ENCODE measurements at places on chromosomes 2 and 18.

GRCh38 chr2:138474100-138474825 lies 27.3 kb upstream of the SPOPL start:
- DNase-seq: no peak

GRCh38 chr2:39664888-39665591 lies 677 bp upstream of the TMEM178A start:
- DNase-seq: no peak

DNA sequence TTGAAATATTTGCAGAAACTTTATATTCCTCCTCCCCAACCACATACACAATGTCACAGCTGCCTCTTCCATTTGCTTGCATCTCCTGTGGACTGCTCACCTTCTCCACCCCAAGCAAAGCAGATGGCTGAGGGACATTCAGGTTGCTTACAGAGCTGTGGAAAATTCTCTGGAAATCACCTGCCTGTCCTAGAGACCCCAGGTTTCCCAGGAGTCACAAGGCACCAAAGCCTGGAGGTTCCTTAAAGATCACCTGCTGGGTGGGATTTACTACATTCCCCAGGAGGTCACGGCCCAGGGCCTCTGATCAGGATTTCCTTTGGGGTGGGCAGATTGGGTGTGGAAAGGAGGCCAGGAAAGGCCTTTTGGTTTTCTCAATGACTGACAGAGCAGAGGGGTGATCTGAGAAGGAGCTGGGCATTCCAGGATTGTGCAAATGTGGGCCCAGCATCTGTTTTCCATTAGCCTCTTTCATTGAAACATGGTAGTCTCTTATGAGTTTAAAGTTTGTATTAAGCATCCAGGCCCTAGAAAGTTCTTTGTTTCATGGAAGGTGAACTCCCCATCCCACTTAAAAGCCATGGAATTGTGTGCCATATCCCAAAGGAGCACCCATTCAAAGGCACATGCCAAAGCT lies 410.7 kb upstream of the TNP1 start:
- DNase-seq: no peak

- no peak for DNase-seq
Measured at GRCh38 chr18:54169431-54170403, 54.8 kb downstream of the MBD2 start.

Measured in activated CD8-positive, alpha-beta memory T cell treated with anti-CD3 and anti-CD28 coated beads for 48 hours (primary cell).